ENCODE measurements at places on chromosomes 13 and 19.

DNA sequence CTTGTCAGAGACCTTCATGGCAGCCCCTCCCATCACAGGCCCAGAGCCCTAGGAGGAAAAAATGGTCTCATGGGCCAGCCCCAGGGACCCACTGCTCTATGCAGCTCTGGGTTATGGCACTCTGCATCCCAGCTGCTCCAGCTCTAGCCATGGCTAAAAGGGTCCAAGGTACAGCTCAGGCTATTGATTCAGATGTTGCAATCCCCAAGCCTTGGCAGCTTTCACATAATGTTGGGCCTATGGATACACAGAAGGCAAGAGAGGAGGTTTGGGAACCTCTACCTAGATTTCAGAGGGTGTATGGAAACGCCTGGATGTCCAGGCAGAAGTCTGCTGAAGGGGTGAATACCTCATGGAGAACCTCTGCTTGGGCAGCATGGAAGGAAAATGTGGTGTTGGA is 996.0 kb downstream of the PCDH9 start:
- DNase-seq, result no peak

DNA sequence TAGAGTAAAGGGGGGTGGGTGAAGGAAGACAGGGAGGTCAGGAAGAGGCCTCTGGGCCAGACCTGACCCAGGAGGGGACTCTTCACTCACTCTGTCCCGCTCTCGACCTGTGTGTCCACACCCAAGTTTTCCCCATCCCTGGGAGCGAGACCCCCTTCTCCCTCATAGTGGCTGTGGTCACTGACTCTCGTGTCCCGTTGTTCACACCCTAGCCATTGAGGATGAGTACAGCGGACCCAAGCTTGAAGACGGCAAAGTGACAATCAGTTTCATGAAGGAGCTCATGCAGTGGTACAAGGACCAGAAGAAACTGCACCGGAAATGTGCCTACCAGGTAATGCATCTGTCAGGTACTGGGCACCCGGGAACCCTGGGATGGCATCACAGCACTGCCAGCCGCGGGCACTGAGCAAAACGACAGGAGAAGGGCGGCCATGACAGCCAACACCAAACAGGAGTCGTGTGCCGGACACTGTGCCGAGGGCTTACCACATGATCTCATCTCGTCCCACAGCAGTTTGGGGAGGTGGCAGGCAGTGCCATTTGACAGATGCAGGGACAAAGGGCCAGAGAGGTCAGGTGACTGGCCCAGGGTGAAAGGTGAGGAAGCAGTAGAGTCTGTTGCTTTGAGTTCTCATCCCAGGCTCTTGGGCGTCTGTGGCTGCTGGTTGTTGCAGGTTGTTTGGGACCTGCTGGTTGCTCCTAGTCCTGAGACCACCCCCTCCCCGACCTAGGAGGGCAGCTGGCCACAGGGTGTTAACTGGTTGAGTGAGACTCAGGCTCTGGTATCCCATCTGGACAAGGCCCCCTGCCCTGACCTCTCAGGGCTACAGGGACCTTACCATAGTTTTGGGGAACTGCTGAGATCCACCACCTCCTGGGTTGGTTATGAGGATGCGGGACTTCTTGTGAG is 29.6 kb downstream of the PPP5C start:
- no peak for DNase-seq

DNA sequence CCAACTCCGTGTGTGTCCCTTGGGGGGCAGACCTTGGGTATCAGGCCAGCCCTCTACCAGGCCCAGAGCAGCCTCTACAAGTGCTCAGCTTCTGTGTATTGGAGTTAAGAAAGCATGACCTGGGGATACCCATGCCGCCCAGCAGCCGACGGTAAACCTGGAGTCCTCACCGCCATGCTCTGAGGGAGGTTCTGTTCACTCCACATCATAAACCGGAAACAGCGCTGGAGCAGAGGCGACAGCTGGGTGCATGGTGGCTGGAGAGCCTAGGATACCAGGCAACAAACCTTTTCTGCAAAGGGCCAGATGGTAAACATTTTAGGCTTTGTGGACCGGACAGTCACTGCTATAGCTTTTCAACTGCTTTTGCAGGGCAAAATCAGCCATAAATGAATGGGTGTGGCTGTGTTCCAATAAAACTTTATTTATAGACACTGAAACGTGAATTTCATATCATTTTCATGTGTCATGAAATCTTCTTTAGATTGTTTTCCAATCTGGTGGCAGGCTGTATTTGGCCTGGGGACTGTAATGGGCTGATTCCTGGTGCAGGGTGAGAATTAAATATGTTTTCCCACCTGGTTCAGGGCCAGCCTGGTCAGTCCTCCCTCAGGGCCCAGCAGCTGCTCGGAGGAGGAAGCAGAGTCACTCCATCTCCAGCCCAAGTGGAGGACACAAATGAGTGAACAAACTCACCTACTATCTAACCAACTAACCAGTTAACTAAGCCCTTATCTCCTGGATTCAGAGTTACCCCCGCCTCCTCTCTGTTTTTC is 30.9 kb downstream of the CEBPA start:
- no peak for DNase-seq

- DNase-seq, result peak; percentile 80
These were observed 46.3 kb downstream of the CCNE1 start for GRCh38 chr19:29858000-29858596.

- no peak for DNase-seq
These were observed 116.9 kb upstream of the EDNRB start for GRCh38 chr13:78035500-78035899.

DNA sequence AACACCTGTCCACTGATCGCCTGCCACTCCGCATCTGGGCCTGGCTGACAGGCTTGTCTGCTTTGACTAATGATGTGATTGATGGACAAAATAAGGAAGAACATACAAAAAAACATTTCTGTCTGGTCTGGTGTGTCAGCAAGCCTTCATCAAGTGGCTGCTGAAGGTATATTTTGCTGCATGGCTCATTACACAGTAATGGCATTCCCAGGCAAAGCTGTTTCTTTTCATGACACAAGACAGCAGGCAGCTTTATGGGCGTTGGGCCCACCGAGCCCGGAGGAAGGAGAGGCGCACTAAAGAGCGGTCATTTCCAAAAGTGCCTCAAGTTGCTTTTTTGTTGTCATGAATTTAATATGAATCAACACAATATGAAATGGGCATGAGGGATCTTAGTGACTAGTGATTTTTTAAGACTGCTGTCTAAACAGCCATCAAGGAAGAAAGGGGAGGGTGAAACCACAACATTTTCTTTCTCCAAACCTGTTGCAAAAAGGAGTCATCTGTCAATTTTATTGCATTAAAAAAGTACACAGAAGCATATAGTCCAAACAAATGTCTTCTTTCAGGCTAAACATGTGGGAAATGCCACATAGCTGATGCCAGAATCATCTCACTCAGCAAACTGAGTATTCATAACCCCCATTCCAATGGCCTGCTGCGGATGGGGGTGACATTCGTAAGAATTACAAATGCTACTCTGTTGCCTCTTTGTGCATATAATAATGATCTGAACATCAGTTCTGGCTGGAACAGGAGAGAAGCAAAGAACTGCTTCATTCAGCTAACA is 476.6 kb downstream of the ZNF536 start:
- DNase-seq, result no peak
